ENCODE measurements at places on chromosomes 3 and 15.

DNA sequence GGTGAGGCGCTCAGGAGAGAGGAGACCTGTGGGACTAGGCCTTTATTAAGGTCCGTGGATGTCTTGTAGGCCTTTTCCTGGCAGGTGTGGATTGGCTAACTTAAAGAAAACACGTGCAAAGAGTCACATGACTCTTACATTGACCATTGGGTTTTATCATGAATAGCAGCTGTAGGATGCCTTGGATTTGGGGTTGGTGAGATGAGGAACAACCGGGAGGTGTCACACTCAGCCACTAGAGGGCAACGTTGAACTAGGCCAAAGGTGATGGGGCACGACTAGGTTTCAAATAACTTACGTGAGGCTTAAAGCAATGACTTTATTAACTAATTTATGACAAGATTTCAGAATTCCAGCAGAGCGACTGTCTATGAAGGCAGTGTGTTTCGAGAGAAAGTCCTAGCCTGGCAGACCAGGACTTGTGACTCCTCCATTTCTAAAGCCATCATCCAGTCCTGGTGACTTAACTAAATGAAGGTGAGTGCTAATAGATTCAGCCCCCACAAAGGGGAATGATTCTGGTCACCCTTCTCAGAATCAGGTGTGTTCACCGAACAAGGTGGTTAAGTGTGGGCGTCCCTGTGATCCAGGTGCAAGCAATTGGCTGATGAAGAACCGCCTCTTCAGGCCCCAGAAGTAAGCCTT is 345.6 kb downstream of the MCTP2 start:
- no peak for DNase-seq

DNA sequence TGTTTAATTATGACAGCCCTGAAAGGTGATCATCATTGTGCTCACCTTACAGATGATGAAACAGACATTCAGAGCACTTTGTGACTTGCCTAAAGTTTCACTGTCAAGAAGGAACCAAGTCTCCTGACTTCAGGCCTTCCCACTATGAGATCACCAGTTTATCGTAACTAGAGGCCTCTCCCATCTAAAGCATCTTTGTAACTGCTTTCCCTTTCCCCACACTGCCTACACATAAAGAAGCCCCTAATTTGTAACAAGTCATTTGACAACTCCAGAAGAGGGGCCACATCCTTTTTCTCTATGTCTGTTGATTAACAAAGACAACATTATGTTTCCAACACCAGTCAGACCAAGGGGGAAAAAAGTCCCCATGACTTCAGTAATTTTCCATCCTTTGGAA is 1.1 kb downstream of the KLHL6 start:
- no peak for DNase-seq

GRCh38 chr3:124097362-124098131 is 105.6 kb upstream of the ROPN1 start:
- DNase-seq: no peak

GRCh38 chr15:58021332-58022230 is 43.9 kb downstream of the ALDH1A2 start:
- no peak for DNase-seq

DNA sequence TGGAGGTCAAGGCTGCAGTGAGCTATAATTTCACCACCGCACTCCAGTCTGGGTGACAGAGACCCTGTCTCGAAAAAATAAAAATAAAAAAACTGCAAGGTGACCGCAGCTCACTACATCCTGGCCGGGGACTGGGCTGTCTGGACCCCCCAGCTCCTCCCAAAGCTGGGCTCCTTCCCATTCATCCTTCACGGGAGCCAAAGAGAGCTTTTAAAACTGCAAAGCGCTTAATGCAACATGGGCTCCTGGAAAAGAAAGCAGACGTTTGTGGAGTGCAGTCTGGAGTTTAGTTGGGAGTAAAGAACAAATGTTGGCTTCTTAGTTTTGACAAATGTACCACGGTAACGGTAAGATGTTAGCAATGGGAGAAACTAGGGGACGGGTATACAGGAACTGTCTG is 12.1 kb downstream of the PLXND1 start:
- no peak for DNase-seq

- DNase-seq: no peak
Observed at GRCh38 chr15:90895571-90896117, 7.5 kb upstream of the MAN2A2 start.

- DNase-seq: no peak
Observed at GRCh38 chr15:53588773-53589172, 170.7 kb downstream of the WDR72 start.

- DNase-seq: no peak
Observed at GRCh38 chr15:101029971-101030661, 111.0 kb downstream of the LRRK1 start.

DNA sequence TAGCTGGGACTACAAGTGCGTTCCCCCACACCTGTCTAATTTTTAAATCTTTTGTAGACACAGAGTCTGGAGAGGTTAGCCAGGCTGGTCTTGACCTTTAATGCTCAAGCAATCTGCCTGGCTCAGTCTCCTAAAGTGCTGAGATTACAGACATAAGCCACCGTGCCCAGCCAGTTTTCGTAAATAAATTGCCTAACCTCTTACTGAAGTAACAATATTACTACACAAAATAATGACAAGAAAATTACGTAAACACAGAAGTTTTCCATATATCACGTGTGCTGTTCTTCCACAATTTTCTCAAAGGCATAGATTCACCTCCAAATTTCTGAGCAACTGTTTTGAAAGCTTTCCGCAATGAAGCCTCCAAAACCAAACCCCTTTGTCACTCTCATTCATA is 58.1 kb upstream of the PROK2 start:
- no peak for DNase-seq

DNA sequence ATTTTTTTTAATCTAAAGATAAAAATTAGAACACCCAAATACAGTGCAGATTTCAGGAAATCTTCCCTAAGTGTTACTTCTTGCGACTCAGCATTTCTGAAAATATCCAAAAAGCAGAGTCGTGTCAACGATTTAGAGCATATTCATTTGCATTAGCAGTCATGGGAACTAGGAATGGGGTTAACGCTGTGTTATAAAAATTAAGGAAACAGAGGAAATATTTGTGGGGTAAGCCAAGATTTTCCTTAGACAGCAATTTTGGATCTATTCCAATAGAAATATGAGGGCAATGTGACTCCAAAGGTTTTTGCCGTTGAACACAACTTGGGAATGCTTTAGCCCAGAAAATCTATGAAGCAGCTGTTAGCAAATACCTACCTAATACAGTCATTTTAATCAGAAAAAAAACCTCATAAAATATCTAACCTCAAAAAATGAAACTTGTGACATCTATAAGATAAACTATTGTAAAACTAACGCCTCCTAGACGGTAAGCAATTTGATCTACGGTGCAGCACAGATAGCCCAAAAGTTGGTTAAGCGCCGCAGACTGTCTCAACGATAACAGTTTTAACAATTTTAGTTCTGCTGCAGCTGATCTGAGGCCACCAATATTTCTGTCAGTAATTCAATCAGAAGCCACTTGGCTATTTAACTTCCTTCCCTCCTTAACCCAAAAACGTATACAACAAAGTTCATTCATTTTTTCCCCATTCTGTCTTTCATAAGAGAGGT is 5.8 kb upstream of the ATP11B start:
- no peak for DNase-seq

- DNase-seq: no peak
Observed at GRCh38 chr15:74829991-74830390, 3.6 kb downstream of the CPLX3 start.

DNA sequence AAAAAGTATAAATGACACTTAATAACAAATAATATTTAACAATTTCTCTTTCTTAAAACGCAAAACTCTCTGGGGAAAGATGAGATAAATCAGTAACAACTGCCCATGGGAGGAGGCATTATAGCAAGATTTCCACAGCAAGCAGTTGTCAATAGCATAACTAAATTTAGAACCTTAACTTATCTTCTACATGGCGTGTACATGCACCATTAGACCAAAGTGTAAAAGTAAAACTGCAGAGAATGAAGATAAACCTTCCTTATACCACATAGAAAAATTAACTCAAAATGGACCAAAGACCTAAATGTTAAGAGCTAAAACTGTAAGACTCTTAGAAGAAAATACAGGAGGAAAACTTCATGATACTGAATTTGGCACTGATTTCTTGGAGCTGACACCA is 39.9 kb downstream of the MYO5A start:
- no peak for DNase-seq

DNA sequence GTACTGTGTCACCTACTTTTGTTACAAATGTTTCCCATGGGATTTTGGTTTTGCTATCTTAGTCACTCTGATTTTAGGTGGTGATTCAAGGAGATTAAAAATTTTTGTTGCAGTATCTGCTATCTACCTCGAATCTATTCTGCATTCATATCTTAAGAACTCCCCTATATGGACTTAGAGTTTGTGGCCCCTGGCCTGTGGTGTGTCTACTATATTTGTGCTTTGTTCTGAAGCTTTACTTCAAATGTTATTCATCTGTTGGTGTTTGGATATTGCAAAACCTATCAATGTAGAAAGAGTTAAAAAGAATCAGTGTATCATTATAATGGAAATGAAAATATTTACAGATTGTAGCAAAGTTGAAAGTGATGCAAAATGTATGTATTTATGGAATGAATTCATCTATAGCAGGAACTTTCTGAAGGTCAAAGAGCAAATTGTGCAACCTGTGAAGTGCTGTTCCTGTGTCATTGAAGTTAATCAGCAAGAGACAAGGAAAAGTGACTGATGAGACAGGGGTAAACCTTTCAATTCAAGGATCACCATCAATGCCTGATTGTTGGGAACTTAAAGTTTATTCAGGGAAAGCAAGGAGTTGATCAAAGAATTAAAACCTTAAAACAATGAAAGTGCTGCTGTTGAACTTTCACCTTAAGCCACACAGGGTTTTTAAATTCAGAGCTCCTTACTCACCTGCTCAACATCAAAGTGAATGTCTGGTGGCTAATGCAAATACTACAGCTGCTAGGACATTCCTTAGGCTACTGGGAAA is 71.0 kb downstream of the SLMAP start:
- no peak for DNase-seq
